ENCODE measurements at places on chromosomes 16 and 17.
A peak's percentile ranks its signal among the peaks of the same experiment; 100 is the strongest.

GRCh38 chr16:3865241-3865640, 15.3 kb downstream of the CREBBP start:
- DNase-seq = no peak

- DNase-seq = no peak
Observed at GRCh38 chr17:83013779-83014117, 65.7 kb upstream of the METRNL start.

DNA sequence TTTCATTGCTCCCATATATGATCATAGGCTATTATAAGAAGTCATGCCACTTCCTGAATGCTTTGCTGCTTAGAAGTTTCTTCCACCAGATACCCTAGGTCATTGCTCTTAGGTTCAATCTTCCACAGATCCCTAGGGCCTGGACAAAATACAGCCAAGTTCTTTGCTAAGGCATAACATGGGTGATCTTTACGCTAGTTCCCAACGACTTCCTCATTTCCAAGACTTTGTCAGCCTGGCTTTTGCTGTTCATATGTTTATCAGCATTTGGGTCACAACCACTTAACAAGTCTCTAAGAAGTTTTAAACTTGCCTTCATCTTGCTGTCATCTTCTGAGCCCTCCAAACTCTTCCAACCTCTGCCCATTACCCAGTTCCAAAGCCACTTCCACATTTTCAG, 20.1 kb upstream of the DLX3 start:
- DNase-seq = no peak

DNA sequence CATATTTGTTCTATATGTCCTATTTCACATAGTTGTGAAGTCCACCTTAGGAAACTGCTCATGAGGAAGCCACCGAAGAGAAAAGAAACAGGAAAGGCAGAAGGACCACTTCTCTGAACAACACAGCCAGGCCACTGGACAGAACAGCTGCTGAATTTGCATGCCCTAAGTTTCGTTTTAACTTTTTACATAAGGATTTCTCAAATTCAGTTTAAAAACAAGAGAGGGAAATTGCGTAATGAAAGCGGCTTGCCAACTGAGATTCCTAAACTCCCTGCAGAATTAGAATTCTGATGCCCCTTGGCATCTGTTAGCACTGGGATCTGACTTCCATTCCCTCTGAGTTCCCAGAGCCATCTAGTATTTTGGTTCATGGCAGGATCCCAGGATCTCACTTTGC, 5.0 kb upstream of the CCL8 start:
- no peak for DNase-seq

DNA sequence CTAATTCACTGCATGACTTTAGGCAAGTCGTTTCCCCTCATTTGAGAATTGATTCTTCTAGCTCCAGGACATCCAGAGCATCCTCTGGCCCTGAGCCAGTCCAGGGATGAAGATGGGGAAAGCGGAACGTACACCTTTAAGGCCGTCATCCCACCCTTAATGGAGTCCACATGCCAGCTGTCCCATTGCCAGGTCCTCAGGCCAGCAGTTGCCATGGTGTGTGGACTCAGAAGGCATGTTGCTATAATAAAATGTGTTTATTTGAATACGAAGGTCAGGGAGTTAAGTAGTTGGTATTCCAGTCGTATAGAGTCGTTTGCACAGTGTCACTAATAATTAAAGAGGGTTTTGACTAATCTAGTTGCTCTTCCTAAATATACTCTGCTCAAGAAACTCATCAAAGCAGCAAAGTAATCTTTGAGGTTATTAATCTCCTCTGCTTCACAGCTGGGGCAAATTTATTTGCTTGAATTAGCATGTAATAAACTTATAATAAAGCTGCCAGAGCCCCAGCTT, 30.4 kb downstream of the CCDC182 start:
- peak; percentile 52 for DNase-seq

DNA sequence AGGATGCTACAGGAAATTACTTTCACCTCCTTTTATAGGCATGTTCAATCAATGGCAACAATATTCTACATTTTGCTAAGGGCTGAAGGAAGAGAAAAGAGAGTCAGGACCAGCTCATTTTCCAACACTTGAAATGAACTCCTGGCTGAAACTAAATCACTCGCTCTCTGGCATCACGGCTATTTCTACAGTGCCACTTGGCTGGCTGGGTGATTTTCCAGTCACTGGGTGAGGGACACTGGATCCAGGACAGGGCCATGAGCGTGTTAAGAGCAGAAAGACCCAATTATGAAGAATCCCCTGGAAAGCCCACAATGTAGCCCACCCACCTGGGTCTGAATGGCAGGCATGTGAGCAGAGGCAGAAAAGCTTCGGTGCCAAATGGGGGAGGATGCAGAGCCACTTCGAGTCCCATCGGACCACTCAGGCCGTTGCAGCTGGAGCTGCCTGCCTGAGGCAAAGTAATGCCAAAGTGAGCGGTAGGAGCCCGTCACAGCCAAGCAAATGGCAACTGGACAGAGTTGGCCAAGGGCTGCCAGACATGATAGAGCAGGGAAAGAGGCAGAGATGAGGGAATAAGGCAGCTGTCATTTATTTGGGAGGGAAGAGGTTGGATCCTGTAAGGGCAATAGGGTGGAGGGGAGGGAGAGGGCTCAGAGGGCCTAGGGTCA, 246.2 kb downstream of the STX8 start:
- no peak for DNase-seq

- DNase-seq = no peak
Observed at GRCh38 chr17:34071886-34072420, 183.1 kb upstream of the CCL2 start.

GRCh38 chr16:56817056-56817455, 48.0 kb upstream of the SLC12A3 start:
- no peak for DNase-seq

- no peak for DNase-seq
Observed at GRCh38 chr16:80509872-80510271, 30.9 kb upstream of the DYNLRB2 start.

DNA sequence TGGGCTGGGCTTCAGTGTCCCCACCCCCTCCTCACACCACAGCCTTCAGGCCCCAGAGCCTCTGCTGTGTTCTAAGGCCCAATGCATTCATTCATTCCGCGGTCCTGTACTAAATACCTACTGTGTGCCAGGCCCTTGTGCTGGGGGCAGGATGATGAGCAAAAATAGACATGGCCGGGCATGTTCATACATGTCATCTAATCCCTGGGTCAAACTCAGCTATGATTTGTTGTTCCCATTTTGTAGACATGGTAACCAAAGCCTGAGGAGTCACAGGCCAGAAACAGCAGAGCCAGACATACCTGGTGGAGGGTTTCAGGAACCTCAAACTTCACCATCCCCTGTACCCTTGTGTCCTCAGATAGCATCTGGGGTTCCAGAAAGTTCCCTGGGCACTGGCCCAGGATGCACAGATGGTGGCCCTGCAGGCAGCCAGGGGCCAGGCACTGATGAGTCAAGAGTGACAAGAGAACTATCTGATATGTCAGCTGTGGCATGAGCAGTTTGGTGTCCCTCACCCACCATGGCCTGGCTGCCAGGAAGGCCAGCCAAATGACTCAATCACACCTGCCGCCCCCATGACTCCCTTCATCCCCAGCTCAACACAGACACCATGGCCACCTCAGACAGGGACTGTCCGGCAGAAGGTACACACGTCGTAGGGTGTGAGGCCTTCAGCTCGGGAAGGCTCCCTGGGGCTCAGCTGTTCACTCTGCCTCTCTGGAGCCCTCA, 2.7 kb upstream of the RRAD start:
- DNase-seq = no peak

GRCh38 chr16:65771707-65772106, 594.8 kb upstream of the CDH5 start:
- DNase-seq = no peak

- DNase-seq = no peak
Observed at GRCh38 chr16:86142801-86143236, 243.9 kb downstream of the IRF8 start.

Data from NCI-H1092 (cell line).